ENCODE measurements at places on chromosomes 4 and X. TPM values are rescaled to one million over a fixed set of nuclear protein-coding genes. Genes with fewer than 3 reads are reported as not detected.

DNA sequence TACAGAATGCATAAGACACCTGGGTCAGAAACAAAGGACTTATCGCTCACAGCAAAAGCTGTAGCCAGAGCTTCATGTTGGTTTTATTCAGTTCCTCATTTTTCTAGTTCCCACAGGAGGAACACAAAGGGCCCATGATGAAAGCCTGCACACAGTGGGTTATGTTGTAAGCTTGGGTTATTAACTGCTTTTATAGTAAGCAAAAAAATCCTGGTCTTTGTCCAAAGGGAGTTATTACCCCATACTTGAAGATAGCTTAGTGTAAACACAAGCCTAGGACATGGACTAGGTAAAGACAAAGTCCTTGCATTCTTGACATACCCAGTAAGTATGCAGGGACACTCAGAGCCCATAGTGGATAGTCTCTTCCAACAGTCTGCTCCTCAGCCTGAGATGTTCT lies 11.7 kb downstream of the BBS12 start:
- H3K4me3 ChIP-seq, result no peak overlapping the region
- H3K27ac ChIP-seq, result no peak overlapping the region
- H3K4me1 ChIP-seq, result peaks cover 8% of the 10 kb centered on the region
- peaks cover 17% of the 10 kb centered on the region for H3K36me3 ChIP-seq
- no peak for DNase-seq
- no peaks in the 10 kb centered on the region for H3K27me3 ChIP-seq

Gene CASP3
- total RNA-seq, result 48.3 TPM

Gene TMEM35A
- 0.59 TPM for total RNA-seq

Gene GRXCR1
- not detected for total RNA-seq

GRCh38 chr4:161517941-161518340 lies 645.9 kb downstream of the FSTL5 start:
- H3K36me3 ChIP-seq, result no peaks in the 10 kb centered on the region
- H3K4me1 ChIP-seq, result no peaks in the 10 kb centered on the region
- H3K27ac ChIP-seq, result no peak overlapping the region
- no peaks in the 10 kb centered on the region for H3K27me3 ChIP-seq
- H3K4me3 ChIP-seq, result no peak overlapping the region
- no peak for DNase-seq

- DNase-seq, result no peak
- no peaks in the 10 kb centered on the region for H3K27me3 ChIP-seq
- no peaks in the 10 kb centered on the region for H3K4me1 ChIP-seq
- H3K36me3 ChIP-seq, result no peaks in the 10 kb centered on the region
These were observed 937.1 kb upstream of the GRIA3 start for GRCh38 chrX:122246937-122247336.
